ENCODE measurements at places on chromosomes 2 and 18. TPM values are rescaled to one million over a fixed set of nuclear protein-coding genes. Genes with fewer than 3 reads are reported as not detected.
A peak's percentile ranks its signal among the peaks of the same experiment; 100 is the strongest.

DNA sequence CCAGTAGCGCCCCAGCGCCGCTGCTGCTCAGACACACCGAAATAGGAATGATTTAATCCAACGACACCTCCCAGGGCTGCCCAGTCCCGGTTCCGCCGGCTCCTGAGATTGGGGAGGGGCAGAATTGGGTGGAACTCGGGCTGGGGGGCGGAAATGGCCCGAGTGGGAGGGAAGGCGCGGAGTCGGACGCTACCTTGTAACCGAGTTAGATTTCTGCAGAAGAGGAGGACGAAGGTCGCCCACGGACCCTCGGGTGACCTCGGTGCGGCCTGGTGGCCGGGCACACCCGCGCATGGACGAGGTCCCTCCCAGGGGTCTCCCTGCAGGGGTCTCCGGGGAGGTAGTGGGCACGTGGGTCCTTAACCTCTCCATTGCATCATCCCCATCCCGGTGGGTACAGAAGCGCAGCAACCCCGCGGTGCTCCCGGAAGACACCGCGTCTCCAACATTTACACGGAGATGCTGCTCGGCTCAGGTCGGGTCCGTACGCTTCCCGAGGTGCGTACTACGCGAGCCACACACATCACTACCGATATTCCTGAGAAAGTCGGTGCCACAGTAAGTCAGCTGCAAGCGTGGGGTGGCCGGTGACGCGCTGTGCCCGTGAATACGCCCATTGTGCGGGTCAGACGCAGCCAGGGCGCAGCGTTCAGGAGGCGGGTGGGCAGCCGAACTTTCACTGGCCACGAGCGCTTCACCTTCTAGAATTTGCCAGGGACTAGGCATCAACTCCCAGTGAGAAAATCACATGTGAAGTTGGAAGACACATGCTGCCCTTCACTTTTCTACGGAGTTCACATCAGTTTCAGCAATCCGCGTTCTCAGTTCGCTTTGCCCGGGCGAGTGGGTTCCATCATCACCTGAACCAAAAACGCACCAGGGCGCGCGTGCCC lies 3.0 kb downstream of the ZNF516 start:
- H3K4me1 ChIP-seq = peaks cover 44% of the 10 kb centered on the region
- no peaks in the 10 kb centered on the region for H3K27me3 ChIP-seq
- peak overlapping the region; percentile 91 for H3K27ac ChIP-seq
- no peaks in the 10 kb centered on the region for H3K36me3 ChIP-seq
- peak overlapping the region; percentile 91 for H3K4me3 ChIP-seq
- no peak for DNase-seq

DNA sequence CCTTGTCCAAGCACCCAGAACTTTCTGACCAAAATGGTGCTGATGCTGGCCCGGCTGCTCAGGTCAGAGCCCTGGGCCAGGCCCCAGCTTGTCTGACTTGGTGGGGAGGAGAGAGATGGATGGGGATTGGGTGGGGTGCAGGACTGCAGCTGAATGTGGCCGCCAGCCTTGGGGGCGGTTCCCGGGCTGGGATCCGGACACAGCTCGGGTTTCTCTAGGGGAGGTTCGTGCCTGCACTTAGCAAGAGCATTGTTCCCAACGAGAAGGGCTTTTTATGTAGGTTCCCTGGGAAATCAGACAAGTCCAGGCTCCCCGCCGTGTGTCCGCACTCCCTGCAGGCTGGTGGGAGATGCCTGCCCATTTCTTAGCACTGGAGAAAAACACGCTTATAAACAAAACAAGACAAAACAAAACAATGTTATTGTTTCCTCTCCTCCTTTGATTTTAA lies 50.5 kb upstream of the HS6ST1 start:
- no peaks in the 10 kb centered on the region for H3K27me3 ChIP-seq
- no peak for DNase-seq
- H3K4me1 ChIP-seq = peaks cover 77% of the 10 kb centered on the region
- H3K4me3 ChIP-seq = peak overlapping the region; percentile 14
- peak overlapping the region; percentile 81 for H3K27ac ChIP-seq
- H3K36me3 ChIP-seq = no peaks in the 10 kb centered on the region

DNA sequence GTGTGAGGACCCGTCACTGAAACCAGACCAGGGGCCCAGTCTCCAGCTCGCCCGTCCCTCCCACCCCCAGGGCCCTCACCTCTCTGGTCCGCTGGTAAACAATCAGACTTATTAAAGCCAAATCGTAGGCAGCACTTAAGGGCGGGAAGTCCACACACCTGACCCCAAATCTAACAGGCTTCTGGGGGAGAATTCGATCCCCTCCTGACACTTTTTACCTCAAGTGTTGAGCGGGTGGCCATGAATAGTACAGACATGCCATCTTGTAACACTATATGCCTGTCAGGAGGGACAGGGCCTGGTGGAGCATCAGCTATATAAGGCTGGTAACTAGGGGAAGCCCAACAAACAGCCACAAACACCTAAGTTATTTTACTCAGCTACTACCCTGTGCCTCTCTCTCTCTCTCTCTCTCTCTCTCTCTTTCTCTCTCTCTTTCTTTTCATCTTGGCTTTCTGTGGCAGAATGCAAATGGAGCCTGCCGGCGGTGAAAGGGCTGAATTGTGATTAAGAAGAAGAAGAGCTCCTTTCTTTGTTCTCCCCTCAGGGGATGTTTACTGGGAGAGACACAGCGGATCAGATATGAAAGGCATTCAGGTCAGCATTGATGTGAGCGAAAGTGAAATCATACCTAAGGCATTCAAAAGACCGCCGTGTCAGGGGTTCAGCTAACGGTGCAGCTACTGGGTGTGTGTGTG lies 9.5 kb downstream of the ZEB2 start:
- H3K36me3 ChIP-seq = peaks cover 7% of the 10 kb centered on the region
- H3K27ac ChIP-seq = peak overlapping the region; percentile 98
- no peaks in the 10 kb centered on the region for H3K27me3 ChIP-seq
- no peak for DNase-seq
- peaks cover 99% of the 10 kb centered on the region for H3K4me1 ChIP-seq

Gene ANKRD30B
- not detected for total RNA-seq

DNA sequence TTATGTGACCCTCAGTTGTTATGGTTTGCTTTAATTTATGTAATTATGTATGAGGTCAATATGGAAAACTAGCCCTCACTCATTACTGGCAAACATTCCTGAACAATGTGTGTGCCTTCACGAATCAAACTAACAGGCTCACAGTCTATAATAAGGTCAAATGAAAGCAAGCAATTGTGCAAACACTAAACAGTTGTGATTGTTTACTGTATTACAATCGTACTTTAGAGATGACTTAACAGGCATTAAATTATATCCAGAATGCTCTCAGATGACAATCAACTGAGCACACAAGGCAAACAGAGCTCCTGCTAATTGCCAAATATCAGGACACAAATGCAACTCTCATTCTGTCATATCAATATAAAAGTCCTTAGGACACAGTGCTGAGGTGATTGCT lies 29.5 kb downstream of the COL5A2 start:
- no peaks in the 10 kb centered on the region for H3K27me3 ChIP-seq
- H3K36me3 ChIP-seq = peaks cover 30% of the 10 kb centered on the region
- no peak for DNase-seq
- H3K27ac ChIP-seq = peak overlapping the region; percentile 58
- H3K4me1 ChIP-seq = peaks cover 95% of the 10 kb centered on the region
- no peak overlapping the region for H3K4me3 ChIP-seq

Gene RAMP1
- 93.4 TPM for total RNA-seq

Gene DOK6
- 4.6 TPM for total RNA-seq

All from osteocyte (in vitro differentiated cells).